ENCODE measurements at places on chromosomes 6 and 20.

GRCh38 chr6:31952140-31952805 lies 6.4 kb downstream of the CFB start:
- peak; percentile 63 for DNase-seq

DNA sequence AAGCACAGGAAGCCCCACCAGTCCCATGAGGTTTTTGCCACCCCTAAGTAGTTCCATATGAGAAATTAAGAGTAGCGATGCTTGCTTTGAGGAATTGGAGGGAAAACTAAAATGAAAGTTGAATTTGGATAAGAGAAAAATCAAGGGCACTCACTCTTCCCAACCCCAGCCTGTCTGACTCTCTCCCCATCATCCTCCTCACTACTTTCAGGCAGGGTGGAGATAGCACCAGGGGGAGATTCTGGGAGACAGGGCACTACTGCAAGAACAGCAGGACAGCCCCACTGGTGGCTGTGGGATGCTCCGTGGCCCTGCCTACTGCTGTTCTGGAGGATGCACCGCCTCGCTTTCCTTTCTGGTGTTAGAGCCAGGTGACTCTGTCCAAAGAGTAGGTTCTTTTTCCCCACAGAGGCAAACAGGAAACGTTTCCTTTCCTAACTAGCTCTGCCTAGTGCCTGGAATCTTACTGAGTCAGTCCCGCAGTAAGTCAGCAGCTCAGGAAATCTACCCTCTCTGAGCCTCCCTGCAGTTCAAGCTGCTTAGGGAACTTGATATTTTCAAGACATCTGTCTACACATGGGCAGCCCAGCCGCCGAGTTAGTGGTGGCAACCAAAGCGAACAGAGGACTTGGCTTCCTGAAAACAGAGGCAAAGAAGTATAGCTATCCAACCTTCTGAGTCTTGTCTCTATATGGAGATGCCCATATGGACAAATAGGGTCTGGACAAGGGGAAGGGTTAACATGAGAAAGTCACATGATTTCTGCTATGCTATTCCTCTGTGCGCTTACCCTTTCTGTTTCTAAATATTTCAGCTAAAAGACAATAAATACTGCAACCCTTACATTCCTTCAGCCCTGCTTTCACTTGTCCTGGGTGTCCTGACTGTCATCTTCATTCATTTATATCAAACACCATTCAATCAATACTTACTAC lies 11.4 kb downstream of the HLA-E start:
- no peak for DNase-seq

DNA sequence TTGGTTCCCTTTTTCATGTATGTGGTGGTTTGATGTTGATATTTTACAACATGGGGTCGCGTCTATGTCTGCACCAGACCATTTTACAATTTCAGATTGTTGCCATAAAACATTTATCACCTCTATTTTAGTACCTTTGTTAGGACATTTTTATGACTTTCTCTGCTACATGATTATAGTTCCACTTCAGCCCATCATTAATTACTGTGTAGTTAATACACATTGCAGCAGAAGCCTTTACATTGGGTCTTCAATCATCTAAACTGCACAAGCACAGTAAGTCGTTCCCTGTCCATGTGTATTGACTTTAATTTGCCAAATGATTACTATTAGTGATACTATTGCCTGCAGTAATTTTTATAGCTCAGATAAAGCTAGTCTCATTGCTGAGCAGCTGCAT lies 15.7 kb upstream of the TMEM217 start:
- DNase-seq, result no peak

DNA sequence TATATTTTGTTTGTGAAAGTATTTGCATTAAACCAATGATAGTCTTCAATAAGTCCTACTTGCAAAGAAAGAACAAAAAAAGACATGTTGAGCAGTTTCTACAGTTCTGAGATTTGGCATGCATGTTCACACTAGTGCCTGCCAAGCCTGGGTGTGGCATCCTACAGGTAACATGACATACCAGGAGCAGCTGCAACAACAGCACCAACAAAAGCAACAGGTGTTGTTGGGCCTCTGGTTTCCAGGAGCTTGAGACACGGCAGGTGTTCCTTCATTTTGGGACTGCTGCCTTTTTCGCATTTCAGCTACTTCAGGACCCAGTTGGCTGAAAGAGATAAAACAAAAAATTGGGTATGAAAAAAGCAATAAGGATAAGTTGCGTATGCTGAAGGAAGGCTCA lies 41.2 kb upstream of the MTRF1L start:
- DNase-seq, result no peak

DNA sequence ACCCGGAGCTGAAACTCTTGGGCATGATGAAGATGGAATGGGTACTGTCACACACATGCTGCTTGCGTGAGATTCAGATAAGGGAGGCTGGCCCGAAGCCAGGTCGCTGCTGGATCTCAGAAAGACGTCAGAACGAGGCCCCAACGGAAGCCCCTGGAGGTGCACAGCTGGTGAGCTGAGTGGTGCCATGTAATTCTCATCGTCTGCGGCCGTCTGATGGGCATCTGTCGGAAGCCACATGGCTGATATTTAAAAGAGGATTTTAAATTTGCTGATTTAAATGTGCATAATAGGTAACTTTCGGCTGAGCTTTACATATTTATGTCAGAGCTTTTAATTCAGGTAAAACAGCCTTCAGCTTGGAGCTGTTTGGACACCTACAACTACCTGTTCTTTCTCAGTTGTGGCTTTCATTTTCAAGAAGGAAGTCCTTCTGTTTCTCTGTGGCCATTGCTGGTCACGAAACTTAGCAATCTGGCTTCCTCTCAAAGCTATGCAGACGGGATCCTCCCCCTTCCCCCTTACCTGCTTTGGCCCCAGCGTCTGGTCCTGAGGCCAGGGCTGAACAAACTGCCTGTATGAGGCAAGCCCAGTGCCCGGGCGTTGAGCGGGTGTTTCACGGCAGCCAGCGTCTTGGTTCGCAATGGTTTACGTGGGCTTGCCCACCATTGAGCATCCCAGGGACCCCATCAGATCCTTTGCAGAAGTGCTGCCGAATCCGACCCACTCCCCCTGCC lies 9.2 kb downstream of the SLCO4A1 start:
- no peak for DNase-seq

Data from RKO (cell line).